Neural progenitor cell (in vitro differentiated cells): ENCODE measurements at places on chromosomes 2 and 18. TPM values are rescaled to one million over a fixed set of nuclear protein-coding genes. Genes with fewer than 3 reads are reported as not detected.

DNA sequence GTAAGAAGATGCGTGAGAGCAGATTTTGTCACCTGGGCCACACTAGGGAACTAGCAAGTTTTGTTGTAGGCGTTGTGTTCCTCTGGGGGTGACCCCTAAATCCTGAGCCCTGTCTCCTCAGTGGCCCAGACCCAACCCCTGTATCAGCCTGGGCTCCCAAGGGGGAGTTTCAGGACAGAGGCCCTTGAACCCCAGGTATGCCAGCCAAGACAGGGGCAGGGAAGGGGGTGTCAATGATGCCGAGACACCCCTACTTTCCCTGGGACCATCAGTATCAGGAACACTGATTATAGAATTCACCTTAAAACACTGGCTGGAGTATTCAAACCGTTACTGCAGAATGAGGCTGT, 39.1 kb upstream of the RPL31 start:
- H3K27ac ChIP-seq: no peak overlapping the region
- no peaks in the 10 kb centered on the region for H3K4me1 ChIP-seq
- no peaks in the 10 kb centered on the region for H3K27me3 ChIP-seq
- no peak for DNase-seq
- no peaks in the 10 kb centered on the region for H3K36me3 ChIP-seq

The NPHP1 gene
- 8.1 TPM in 2 replicates for total RNA-seq

DNA sequence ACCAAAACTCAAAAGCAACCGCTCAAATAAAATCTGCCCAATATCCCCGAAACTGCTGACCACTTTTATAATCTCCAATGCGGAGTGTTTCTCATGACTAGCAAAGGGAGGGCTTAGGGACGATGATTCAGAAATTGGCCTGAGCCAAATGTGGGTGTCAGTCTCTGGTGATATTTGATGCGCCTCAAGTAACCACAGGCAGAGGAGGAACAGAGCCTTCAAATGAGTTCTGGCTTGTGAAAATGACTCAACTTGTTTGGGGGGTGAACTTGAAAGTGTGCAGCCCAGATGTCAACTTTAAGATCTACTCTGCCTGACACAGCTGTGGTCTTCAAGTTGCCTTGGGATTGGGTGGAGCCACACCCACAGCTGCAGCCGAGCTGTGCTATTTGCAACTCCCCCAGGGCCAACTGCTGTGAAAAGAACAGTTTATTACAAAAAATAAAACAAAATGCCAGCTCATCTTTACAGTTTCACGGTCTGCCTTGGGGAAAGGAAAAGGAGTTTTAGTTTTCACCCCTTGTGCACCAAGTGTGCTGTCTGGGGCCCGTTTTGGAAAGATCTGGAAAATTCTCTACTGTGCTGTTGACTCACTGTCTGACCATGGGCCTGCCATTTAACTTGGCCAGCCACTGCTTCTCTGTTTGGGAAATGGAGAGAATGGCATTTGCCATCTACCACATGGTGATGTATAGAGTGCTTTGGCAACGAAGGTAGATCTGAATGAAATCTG, 222.1 kb downstream of the MTX2 start:
- no peak overlapping the region for H3K27ac ChIP-seq
- no peak overlapping the region for H3K4me3 ChIP-seq
- peaks cover 11% of the 10 kb centered on the region for H3K4me1 ChIP-seq
- H3K36me3 ChIP-seq: no peaks in the 10 kb centered on the region
- peaks cover 37% of the 10 kb centered on the region for H3K27me3 ChIP-seq

- DNase-seq: no peak
- no peaks in the 10 kb centered on the region for H3K4me1 ChIP-seq
- H3K4me3 ChIP-seq: no peak overlapping the region
- no peaks in the 10 kb centered on the region for H3K36me3 ChIP-seq
- no peaks in the 10 kb centered on the region for H3K27me3 ChIP-seq
Measured at GRCh38 chr2:31197669-31198068, 19.6 kb downstream of the CAPN14 start.

The GREB1 gene
- 30.8 and 33.2 TPM in 2 replicates for total RNA-seq
